K562 (cell line): ENCODE measurements at places on chromosomes 16 and 17.

- DNase-seq: no peak
These were observed 71.6 kb downstream of the RAI1 start for GRCh38 chr17:17752821-17753321.

DNA sequence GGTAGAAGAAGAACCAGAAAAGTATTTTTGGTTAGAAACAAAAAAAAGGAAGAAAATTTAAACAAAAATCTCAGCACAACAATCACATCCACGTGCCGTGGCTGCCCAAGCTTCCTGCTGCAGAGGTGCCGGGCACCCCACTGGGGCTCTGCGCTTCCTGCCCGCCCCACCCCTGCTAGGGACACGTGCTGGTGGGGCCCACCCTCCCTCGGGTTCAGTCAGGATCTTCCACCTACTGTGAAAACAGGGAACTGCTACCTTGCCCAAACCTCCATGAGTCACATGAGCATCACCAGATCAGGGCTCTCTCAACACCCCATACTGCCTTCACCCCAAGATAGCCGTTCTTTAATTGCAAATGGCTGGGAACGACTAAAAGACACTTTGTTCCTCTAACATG lies 24.4 kb upstream of the CYTH1 start:
- DNase-seq: peak; percentile 23

GRCh38 chr16:77989846-77990245 lies 32.5 kb upstream of the CLEC3A start:
- no peak for DNase-seq

DNA sequence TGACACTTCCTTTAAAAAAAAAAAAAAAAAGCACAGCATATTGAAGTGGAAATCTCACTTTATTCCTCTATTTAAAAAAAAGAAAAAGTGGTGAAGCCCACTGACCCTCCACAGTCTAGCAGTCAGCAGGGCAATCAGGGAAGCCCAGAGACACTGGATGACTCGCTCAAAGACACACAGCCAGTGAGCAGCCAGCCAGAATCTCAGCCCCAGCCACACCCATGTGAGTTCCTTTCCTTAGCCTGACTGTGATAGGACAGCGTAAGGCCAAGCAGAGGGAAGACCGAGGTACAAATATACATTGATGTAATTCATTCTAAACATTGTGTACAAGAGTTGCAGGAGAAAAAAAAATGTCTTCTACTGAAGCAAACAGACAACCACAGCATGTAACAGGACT lies 22.5 kb downstream of the XPO6 start:
- no peak for DNase-seq

- peak; percentile 96 for DNase-seq
These were observed 196.7 kb upstream of the GSE1 start for GRCh38 chr16:85416228-85417109.

DNA sequence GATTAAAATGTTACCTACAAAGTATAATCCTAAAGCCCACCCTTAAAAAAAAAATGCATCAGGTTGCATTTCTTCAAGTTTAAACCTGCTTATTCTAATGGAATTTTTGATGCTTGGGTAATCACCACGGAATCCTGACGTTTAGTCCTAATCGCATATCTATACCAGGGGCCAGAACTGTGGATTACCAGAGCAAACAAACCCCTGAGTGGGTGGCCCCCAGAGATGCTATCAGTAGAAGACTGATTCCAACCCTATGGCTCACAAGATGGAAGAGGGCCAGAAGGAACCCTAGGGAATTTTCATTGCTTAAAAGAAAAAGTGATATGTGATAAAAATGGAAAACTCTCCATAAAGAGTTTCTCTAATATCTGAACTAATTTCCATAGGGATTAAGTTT lies 152.2 kb upstream of the NOG start:
- no peak for DNase-seq

DNA sequence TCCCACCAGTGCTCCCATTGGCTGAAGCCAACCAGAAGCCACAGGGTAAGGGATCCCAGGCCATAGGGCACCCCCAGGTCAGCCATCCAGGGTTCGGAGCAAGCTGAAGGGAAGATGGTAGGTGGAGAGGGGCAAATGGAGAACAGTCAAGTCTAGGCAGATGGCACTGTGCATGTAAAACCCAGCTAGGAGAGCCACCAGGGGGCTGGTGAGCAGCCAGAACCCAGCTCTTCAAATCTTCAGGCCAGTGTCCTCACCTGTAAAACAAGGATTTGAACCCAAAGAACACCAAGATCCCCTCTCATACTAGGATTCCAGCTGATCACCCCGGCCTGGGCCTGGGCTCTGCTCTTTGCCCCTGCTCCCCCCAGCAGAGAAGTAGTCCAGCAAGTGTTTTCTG lies 43.5 kb downstream of the GINS3 start:
- DNase-seq: no peak

GRCh38 chr16:23031508-23032098 lies 117.6 kb downstream of the USP31 start:
- DNase-seq: no peak

DNA sequence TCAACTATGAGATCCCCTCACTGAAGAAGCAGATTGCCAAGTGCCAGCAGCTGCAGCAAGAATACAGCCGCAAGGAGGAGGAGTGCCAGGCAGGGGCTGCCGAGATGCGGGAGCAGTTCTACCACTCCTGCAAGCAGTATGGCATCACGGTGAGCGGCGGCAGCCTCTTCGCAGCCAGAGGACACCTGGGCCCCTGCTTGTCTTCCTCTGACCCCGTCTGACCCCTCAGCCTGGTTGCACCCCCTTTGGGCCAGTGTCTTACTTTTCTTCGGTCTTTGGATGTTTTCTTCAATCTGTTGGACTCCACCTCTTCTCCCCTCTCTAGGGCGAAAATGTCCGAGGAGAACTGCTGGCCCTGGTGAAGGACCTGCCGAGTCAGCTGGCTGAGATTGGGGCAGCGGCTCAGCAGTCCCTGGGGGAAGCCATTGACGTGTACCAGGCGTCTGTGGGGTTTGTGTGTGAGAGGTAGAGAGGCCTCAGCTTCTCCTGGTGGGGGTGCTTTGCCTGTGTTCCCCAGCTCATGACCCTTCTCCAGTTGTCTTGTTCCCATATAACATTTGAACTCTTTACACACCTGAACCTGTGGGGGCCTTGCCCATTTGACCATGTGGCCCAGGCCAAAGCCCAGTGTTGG lies 4.4 kb downstream of the CDK5RAP3 start:
- no peak for DNase-seq

- DNase-seq: peak; percentile 41
These were observed 107.8 kb downstream of the CLEC16A start for GRCh38 chr16:11051879-11052808.

- DNase-seq: no peak
These were observed 189.9 kb downstream of the SEC14L1 start for GRCh38 chr17:77330602-77331081.

GRCh38 chr17:41329279-41329948 lies 13.9 kb upstream of the KRTAP17-1 start:
- peak; percentile 32 for DNase-seq

DNA sequence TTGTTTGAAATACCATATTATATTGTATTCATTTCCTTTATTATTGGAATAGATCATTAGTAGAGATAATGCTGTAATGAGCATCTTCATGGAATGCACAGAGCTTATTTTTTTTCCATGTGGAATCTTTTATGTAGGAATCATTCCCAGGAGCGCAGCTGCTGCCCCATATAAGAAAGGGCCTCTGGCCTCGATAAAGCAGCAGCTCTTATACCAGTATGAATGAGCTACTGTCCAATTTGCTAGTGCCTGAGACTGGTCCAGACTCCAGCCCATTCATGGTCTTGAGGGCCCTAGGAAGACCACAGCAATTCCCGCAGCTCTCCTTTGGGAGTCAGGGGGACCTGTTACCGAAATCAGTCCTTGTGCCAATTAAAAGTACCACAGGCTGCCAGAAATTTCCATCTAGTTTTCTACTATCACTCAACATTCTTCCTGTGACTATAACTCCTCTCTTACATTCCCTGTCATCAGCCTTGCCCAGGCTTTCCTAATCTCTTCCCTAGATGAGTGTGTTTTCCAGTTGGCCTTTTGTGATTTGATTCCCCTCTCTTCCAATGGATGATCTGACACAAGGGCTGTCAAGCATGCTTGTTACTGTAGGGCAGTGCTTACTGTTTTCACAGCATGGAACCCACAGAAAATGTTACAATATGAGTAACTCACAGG lies 1.9 kb downstream of the ZNF843 start:
- no peak for DNase-seq

GRCh38 chr17:66690166-66690565 lies 144.8 kb upstream of the CACNG5 start:
- DNase-seq: no peak

GRCh38 chr17:75749545-75750389 lies 15.2 kb downstream of the GALK1 start:
- peak; percentile 81 for DNase-seq

DNA sequence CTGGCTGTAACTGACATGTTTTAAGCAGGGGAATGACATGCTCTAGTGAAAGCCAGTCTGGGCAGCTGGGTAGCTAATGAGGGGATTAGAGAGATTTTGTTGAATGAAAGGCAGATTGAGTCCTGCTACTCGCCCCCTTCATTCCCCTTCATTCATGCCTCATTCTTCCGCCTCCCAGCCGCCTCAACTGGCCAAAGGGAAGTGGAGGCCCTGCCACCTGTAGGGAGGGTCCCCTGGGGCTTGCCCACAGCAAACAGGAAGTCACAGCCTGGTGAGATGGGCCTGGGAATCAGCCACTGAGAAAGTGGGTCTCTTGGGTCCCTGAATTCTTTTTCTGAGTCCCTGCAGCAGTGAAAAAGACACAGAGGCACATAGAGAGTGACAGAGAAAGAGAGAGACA lies 1.1 kb upstream of the CD19 start:
- DNase-seq: no peak

- DNase-seq: peak; percentile 81
These were observed 15.9 kb downstream of the ARHGAP23 start for GRCh38 chr17:38444151-38444550.

GRCh38 chr16:53745753-53746266 lies 41.9 kb downstream of the FTO start:
- DNase-seq: peak; percentile 25

GRCh38 chr17:73492125-73492820 lies 152.0 kb downstream of the SDK2 start:
- DNase-seq: no peak

GRCh38 chr16:351804-352520 lies 561 bp downstream of the AXIN1 start:
- peak; percentile 81 for DNase-seq

GRCh38 chr17:64216338-64217248 lies 46.5 kb downstream of the TEX2 start:
- DNase-seq: peak; percentile 60

DNA sequence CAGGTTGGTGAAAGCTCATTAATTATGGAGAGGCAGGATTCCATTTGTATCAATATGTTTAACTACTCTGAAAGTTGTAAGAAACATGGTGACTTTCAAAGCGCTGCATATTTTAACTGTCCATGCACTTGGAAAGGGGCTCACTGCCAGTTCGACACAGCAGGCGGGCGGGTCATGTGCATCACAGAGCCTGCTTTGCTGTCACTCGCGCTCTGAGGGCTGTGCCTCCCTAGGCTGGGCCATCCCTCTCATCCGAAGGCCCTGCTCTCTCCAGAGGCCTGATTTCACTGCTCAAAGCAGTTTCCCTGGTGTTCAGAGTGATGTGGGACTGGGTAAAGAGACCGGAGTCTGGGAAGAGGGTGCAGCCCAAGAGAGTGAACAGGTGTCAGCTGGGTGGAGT lies 422.0 kb upstream of the MON1B start:
- DNase-seq: no peak

DNA sequence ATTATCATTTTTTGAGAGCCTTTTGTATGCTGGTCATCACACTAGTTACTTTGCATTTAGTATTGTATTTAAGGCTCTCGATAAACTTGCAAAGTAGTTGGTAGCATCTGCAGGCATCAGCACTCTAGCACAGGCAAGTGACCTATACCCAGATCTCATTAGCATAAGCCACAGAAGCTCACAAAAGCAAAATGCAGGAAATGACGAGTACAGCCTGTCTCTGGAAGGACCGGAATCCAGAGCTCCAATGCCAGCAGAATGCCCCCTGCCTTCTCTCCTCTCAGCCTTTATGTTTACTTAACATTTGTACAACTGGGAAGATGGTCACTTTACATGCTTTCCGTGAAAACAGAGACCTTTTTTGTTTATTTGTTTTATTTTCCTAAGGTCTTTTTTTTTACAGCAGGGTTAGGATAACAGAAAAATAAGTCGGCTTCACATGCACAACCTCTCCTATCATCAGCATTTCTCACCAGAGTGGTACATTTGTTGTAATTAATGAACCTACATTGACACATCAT lies 45.4 kb upstream of the MYOCD start:
- DNase-seq: no peak

DNA sequence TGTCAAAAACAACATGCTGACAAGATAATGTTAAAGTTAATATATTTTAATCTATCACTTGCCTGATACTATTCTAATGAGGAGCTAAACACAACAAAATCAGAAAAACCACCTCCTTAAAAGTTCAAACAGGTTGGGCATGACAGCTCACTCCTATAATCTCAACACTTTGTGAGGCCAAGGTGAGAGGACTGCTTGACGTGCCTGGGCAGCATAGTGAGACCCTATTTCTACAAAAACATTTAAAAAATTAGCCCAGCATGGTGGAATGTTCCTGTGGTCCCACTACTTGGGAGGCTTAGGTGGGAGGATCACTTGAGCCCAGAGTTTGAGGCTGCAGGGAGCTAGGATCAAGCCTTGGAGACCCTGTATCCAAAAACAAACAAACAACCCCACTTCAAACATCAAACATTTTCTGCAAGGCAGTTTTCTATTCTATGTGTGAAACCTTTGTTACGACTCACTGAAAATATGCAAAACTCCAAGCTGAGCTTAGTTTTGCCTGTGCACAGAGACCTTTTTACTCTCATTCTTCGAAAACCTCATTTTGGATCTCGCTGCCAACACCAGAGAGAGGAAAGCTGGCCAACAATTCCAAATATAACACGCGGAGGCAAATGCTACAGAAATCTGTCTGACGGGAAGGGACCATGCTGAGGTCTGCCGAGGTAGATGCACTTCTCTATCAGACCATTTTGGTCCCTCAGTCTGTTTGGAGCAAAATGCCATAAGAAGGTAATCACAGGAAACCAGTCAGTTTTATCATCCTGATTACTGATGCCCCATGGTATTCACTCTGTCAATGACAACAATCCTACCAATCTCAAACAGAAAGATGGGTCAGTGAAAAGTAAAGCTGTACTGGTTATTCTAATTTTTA lies 6.2 kb downstream of the PHF12 start:
- DNase-seq: no peak

- DNase-seq: no peak
These were observed 18.6 kb downstream of the RAB11FIP3 start for GRCh38 chr16:444027-444426.

- no peak for DNase-seq
These were observed 9.8 kb upstream of the GSE1 start for GRCh38 chr16:85603203-85603755.

DNA sequence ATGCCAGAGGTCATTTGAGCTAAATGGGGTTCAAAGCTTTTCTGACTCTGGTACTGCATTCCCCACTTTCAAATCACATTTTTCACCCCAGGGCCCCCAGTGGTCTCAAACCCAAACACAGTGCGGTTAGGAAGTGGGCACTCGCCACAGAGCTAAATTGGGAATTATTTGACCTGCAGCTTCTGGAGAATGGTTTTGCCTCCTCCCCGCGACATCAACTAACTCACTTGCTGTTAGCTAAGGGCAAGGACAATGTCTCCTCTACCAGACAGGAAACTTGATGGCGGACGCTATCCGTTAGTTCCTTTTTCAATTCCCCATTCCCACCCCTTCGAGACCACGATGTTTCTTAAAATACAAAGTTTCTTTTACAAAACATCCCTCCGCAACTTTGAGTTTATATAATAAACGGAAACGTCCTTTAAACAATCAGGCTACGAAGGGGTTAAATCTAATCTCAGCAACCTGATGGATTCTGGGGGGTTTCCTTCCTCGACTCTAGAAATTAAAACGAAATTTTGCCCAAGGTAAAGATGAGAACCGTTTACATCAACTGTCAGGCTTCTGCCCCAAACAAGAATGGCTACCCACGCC lies 500 bp upstream of the KAT7 start:
- DNase-seq: peak; percentile 31
